Suppressor macrophage (primary cell): ENCODE measurements at places on chromosomes 12 and 14.

DNA sequence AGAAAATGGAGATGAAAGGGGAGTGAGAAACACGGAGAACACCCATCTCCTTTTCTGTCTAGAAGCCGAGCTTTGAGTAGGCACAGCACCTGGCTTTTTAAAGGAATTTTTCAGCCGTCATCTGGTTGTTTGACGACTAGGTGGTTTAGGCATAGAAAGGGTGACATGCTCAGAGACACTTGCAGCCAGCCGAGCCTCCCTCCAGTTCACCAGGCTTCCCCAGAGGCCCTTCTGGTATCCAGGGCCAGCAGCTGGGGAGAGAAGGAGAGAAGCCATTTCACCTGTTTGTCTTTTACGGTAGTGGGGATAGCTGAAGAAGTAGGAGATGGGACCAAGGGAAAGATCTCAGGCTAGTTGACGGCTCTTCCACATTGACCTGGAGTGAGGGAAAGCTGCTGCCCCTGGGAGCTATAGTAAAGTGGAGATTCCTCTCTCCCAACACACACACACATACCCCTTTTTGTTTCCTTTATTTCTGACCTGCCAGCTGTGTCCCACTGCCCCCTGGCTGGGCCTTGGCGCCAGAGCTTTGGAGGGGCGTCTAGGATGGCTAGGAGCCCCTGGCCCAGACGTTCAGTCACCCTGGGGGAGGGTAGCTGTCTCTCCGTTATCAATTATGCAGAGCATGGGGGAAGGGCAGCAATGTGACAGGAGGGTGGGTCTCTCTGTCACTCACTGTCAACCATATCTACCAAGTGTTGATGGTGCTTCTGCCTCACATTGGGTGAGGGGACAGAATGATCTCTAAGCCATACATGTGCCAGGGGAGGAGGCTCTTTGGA lies 5.5 kb downstream of the MAP3K12 start:
- DNase-seq, result no peak

DNA sequence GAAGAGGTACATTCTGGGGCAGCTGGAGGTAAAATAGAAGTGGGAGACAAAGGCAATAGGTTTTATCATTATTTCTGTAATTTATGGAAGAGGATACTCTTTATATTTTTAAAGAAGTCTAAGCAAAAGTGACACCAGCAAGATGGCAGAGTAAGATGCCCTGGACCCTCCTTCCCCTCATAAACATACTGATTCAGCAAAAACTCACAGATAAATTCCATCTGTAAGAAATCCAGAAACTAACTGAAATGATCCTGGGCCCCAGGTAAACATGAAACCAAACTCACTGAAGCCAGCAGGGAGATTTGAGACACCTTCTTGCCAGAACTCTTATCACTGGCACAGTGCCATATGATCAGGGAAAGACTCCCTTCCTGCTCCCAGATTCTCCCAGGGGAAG lies 79.9 kb downstream of the GCH1 start:
- DNase-seq, result no peak

DNA sequence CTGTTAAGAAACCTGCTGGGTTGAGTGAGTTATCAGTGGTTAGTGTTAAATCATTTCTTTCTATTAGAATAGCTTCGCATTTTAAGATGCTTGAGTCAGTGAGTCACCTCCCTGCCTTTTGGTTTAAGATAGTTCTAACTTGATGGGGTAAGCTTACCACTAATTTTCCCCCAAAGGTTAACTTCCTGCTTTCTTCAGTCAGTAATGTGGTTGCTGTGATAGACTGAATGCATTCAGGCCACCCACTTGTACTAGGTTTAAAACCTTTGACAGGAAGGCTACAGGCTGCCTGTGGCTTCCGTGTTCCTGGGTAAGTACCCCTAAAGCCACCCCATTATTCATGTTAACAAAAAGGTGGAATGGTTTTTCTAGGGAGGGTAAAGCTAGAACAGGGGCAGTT lies 25.3 kb downstream of the CLEC2A start:
- DNase-seq, result peak; percentile 56

GRCh38 chr12:52249511-52250047 lies 16.5 kb downstream of the KRT7 start:
- no peak for DNase-seq

DNA sequence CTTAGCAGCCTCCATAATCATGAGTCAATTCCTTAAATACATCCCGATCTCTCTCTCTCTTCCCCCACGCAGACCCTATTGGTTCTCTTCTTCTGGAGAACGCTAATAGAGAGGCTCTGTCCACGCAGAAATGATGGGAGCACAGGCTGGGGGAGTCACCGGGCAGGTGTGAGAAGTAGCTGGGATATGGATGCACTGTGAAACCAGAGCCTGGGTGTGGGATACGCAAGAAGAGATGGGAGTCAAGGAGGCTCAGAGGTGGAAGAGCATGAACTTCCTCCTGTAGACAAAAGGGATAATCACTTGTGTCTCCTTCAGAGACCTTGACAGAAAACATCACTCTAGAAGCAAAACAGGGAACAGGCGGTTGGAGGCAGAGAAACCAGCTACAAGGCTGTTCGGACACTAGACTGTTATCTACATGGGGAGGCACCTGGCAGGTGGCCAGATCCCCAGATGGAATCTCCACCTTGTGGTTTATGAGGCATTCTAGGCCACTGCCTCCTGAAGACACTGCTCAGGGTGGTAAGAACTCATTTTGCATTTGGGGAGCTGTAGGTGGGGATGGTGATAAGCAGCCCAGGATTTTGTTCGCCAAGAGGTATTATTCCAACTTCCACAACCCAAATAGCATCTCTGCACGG lies 7.2 kb upstream of the SELPLG start:
- no peak for DNase-seq

DNA sequence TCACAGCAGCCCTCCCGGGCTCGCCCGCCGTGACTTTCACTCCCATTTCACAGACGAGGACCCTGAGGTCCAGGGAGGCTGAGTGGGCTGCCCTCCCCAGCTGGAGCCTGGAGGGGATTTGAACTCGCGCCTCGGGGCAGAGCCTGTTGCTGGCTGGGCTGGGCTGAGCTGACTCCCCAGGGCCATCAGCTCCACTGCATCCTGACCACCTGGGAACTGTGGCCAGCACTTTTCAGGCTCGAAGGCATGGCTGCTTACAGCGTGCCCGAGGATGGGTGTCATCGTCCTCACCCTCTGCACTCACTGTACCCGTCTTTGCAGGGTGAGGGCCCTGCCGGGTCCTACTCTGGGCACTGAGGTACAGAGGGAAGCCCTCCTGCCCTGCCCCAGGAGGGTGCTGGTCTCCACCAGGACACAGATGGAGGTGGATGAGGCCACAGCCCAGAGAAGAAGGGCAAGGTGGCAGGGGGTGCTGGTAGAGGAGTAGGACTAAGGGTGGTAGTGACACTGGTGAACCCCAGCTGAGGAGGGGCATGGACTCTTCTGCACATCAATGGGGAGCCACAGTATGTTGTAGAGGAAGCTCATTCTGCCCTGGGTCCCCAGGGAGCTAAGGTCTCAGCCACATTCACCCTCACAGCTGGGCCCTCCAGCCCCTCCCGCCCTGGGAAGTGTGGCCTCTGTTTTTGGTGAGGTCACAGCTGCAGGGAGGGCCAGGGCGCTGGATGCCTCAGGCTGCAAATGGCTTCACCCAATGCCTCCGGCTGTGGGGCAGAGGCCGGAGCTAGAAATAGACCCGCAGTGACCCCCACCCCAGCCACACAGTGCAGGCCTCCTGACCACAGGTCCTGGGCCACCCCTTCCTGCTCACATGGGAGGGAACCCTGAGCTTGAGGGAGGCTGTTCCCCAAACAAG lies 365.1 kb upstream of the SFSWAP start:
- DNase-seq, result no peak

GRCh38 chr12:47768323-47768811 lies 4.7 kb upstream of the SLC48A1 start:
- no peak for DNase-seq

DNA sequence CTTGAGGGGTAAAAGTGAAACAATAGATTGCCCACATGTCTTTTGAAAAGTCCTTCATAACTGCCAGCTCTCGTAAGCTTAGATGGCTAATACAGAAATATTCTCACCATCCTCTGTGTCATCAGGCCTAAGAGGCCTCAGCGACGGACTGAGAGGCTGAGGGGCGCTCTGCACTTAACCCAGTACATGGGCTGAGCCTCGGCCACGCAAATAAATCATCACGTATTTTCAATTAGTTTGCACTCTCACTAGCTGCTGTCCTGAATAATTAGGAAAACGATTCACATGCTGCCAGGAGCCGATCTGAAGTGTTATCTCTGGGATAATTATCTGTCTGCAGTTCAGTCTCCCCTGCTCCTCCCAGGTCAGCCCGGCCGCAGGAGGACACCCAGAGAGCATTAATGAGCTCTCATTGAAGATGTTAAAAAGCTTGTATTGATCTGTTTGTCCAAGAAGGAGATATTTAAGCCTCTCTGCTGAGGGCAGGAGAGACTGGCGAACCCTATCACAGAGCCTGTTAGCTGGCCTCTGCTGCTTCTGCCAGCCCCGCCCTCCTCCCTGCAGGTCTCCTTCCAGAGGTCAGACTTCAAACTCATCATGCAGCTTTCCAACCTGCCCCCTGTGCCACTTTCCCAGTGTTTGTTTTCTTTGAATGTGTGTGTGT lies 1051.3 kb downstream of the VRK1 start:
- DNase-seq, result no peak

DNA sequence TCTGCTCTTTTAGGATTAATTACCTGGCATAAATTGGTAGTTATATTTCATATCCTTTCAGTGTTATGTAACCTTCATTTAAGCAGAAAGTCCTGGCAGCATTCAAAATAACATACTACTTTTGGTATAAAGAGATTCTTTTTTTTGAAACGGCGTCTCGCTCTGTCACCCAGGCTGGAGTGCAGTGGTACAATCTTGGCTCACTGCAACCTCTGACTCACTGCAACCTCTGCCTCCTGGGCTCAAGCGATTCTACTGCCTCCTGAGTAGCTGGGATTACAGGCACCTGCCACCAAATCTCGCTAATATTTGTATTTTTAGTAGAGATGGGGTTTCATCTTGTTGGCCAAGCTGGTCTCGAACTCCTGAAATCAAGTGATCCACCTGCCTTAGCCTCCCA lies 9.2 kb downstream of the KTN1 start:
- DNase-seq, result no peak

DNA sequence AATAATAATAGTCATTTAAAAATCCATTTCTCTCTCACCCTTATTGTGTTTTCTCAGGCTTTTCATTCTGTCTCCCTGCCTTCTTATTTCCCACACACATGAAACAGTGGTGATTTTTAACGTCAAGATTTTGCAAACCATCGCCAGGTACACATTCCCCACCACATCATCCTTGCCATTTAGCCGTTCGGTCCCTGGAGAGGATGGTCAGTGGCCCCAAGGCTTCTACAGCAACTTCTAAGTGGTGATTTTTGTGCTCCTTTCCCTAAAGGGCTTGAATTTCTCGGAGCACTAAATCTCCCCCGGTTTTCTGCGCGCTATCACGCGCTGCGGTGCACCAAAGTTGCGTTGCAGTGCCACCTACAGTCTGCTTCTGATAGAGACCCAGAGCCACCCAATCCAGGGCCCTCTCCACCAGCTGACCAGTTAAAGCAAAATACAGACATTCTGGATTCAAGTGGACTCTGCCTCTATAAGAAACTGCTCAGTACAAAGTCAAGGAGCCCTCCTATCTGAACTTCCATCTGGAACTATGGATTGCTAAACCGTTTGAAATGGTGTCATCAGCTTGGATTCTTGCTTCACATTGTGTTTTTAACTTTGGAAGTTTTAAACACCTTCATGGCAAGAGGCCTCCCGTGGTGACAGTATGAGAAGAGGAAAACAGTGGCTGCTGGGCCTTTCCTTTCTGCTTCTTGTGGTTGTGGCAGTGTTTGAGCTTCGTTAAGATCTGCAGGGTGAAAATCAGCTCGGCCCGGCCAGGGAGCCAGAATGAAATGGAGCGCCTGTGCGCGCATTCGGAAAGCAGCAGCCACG lies 234.0 kb downstream of the SPTSSA start:
- DNase-seq, result peak; percentile 76

DNA sequence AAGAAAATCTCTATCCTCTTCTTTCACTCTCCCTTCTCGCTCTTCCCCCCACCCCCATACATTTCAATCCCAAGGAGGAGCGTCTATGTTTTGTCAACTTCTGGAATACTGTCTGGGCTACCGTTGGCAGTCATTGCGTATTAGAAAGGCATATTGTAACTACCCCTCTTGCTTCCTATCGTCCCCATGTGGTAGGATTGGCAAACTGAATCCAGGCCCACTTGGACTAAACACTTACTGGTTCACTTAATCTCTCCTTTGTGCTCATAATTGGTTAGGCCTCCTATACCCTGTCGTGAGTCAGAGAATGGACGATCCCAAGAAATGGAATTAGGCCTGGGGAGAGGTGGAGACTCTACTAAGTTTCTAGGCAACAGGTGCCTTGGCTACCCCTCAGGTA lies 68.8 kb upstream of the SLC8A3 start:
- peak; percentile 43 for DNase-seq

DNA sequence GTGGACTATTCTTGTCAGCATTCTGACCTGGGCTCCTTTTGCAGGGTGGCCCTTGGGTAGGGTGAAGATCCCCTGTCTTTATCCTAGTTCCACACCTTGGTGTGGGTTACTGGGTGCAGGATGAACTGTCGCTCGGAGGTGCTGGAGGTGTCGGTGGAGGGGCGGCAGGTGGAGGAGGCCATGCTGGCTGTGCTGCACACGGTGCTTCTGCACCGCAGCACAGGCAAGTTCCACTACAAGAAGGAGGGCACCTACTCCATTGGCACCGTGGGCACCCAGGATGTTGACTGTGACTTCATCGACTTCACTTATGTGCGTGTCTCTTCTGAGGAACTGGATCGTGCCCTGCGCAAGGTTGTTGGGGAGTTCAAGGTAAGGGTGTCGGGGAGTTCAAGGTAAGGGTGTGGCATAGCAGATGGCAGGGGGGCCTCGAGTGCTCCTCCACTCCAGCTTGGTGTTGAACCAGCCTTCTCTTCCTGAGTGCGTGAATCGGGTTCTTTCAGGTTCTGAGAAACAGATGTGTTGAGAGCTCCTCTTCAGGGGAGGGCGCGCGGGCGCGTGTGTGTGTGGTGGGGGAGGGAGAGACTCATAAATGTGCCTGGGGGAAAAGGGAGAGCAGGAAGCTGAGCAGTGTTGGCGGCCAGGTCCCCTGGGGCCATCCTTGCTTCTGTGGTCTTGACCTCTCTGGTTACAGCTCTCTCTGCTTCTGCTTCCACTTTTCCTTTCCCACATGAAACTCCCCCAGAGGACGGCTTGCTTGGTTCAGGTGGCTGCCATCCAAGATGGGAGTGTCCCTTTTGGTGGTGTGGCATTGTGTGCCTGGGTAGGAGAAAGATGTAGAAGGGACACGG lies 4.0 kb downstream of the ATG101 start:
- no peak for DNase-seq

DNA sequence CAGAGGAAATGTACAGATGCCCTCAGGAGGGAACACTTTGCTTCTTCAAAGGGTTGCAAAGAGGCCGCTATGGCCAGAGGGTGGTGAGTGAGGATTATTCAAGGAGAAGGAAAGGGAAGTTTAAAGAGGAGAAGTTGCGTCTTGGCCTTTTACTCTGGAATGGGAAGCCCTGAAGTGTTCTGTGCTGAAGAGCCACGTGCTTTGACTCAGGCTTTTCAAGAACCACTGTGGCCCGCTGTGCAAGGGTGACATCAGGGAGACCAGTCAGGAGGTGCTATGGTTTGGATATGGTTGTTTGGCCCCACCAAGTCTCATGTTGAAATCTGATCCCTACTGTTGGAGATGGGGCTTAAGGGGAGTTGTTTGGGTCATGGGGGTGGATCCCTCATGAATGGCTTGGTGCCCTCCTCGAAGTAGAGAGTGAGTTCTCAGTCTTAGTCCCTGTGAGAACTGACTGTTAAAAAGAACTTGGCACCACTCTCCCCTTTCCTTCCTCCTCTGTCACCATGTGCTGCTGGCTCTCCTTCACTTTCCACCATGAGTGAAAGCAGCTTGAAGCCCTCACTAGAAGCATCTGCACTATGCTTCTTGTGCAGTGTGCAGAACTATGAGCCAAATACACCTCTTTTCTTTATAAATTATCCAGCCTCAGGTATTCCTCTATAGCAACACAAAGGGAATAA lies 66.1 kb upstream of the DUSP6 start:
- DNase-seq, result peak; percentile 94
